HTR-8/SVneo (cell line): ENCODE measurements at places on chromosomes 2 and 18.

GRCh38 chr18:50285631-50286321 is 1.7 kb downstream of the CXXC1 start:
- no peak for DNase-seq

DNA sequence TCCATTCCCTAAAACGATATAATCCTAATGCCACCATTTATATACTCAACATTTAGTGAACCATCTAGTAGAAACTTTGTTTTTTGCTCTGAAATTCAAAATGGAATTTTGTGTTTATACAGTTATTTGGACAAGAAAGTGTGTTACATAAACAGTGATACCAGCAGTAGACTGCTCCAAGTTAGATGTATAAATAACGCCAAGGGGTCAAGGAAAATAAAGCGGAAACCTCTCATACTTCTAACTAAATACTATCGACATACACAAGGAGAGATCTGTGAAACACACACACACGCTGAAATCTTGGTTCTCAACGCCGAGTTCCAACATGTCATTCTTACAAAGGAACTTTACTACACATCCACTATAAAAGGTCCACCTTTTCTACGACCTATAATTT is 1.2 kb downstream of the TXNL1 start:
- DNase-seq, result no peak

- no peak for DNase-seq
Observed at GRCh38 chr2:137826373-137827372, 137.6 kb upstream of the HNMT start.

DNA sequence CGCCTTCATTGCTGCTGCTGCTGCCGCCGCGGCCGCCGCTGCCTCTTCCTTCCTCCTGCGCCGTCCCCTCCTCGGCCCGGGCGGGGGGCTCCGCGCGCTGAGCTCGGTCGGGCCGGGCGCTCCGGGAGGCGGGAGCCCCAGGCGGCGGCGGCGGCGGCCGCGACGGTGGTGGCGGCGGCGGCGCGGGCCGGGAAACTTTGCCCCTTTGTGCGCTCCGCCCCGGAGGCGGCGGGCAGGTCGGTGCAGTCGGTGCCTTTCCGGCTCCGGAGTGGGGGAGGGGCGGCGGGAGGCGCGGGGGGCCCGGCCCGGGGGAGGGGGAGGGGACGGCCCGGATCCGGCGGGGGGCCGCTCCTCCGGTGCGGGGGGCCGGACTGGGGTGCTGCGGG is 205 bp downstream of the TET3 start:
- DNase-seq, result no peak

DNA sequence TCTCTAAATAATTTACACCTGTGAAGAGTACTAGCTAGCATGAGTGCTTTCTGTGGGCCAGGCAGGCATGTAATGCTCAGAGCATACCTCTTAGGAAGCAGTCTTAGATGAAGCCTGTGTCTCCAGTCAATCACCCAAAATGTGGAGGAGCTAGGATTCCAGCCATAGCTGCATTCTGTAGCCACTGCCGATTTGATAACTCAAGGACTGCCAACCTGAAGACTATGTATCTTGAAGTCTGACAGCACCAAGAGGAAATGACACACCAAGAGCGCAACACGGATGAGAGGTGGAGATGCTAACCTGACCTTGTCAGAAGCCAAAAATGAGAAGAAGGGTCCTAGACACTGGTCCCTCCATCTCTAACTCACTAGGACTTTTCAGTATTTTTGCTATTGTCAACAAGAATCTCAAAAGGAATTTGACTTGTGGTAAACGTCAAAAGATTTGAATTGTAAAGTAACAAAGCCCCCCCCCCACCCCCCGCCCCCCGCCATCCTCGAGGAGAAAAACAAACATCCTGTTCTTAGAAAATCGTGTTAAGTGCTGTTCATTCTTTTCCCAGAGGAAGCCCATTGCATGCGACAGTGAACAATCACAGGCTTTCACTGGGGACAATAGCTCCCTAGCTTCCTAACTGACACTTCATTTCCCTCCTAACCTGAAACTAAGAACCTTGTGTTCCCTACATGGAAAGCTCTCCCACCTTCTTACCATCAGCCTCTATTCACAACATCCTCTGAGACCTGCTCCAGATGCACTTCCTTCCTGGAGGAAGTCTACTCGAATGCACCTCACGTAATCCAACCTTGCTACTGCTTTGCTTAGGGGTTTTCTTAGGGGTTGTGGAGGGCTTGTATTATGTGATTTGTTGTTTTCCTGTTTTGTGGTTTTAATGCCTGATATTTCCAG is 14.7 kb downstream of the CDC42EP3 start:
- no peak for DNase-seq

DNA sequence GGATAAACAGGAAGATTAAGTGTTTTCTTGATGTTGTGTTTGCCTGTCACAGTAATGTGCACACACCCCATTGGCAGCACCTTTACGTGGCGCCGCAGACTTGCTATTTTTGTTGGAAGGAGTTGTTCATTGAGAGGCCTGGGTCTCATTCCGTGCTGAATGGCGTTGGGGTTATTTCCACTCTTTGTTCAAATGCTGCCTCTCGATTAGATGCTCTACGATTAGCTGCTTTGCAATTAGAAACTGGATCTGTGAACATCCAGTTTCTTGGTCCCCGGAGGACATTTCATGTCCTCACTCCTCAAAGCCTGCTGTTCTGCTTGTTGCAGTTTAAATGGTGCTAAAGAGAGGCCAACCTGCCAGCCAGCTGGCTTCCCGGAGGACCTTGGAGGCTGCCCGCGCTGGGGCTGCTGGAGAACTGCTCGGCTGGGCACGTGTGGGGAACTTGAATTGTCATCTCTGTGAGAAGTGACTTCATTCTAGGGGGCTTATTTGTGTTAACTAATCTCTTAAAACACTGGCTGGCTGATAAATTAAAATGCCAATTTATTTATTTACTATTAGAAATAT is 117.4 kb upstream of the NABP1 start:
- no peak for DNase-seq

DNA sequence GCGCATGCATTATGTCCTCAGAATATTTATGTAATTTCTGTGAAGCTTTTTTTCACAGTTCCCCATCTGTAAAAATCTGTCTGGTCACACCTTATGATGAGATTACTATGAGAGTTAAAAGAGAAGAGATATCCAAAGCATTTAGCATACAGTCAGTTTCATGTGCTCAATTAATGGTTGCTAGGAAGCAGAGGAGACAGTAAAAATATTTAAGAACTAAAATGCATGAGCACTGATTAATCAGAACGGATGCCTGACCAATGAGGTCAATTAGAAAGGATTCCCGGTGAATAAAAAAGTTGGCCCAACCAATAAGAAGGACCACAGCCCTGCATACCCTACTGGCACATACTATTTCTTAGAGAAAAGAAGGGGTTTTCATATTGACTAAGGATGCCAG is 12.0 kb upstream of the CRIM1 start:
- DNase-seq, result no peak

- no peak for DNase-seq
Observed at GRCh38 chr2:84781942-84782716, 98.8 kb downstream of the TRABD2A start.

- no peak for DNase-seq
Observed at GRCh38 chr2:44112096-44112495, 56.6 kb upstream of the PPM1B start.

GRCh38 chr2:190138032-190138431 is 75.5 kb upstream of the MSTN start:
- DNase-seq, result no peak
